ENCODE measurements at places on chromosomes 1 and 21.

- DNase-seq, result no peak
Measured at GRCh38 chr1:12386130-12386529, 156.3 kb downstream of the VPS13D start.

DNA sequence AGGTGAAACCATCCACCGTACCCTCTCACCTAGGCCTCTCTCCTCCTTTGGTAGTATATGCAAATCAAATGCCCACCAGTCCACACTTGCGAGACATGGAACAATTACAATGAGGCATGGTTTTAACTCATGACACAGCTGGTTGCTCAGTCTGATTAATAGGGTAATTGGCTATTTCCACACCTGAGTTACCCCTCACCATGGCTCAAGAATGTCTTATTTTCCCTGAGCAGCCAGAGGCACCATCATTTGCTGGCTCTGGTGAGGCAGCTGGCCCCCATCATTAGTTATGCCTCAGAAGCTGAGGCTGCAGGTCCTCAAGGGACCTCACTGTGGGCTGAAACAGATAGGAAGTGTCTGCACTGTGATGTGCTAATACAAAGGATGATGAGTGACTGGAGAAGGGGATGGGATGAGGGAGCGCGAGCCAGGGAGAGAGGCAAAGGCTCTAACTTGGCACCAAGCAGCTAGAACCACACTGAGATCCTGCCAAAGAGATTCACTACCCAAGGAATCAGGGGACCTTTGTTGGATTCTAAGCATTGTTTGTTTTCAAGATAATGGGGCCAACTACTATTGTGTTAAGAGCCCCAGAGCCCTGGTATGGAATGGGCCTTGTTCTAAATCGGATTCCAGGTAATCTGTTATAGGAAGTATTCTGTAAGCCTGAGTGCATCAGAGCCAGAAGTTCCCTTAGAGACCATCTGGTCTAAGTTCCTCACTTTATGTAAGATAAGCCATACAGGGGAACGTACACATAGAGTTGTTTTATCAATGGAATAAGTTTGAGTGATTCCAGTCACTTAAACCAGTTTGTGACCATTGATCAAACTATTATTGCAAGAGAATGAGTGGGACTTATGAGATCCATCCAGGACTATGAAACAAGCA, 80.0 kb upstream of the CNTN2 start:
- DNase-seq, result no peak

GRCh38 chr21:25191141-25191540, 416.1 kb downstream of the MRPL39 start:
- no peak for DNase-seq

DNA sequence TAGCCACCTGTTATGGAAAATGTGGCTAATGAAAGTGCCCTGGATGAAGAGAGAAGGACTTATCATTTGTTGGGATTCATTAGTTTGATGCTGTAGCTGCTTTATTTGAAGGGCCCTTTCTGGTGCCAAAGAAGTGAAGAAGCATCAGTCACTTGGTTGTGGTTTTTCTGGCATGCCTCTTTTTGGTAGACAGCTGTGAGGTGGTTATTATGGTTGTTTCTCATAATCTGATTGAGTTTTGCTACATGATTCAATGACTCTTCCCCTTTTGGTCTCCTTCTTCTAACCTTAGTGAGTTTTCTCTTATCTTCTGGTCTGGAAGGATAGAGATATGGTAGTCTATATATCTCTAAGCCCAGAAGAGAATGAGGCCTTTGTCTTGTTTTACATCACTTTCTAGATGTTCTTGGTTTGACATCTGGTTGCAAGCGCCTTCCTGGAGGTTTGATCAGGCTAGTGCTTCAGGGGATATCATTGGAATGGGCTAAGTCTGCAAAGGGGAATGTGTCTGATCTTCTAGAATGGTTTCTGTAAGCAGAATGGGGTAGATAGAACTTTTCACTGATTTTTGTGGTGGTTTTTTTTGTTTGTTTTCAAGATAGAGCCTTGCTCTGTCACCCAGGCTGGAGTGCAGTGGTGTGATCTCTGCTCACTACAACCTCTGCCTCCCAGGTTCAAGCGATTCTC, 26.0 kb downstream of the ARID1A start:
- no peak for DNase-seq

GRCh38 chr1:182110635-182111034, 49.1 kb upstream of the ZNF648 start:
- DNase-seq, result no peak

GRCh38 chr1:47895279-47896125, 101.7 kb downstream of the TRABD2B start:
- no peak for DNase-seq

- peak; percentile 23 for DNase-seq
Measured at GRCh38 chr21:45504021-45504515, 38.2 kb downstream of the SLC19A1 start.

GRCh38 chr21:37475186-37475868, 108.8 kb downstream of the DYRK1A start:
- DNase-seq, result no peak

DNA sequence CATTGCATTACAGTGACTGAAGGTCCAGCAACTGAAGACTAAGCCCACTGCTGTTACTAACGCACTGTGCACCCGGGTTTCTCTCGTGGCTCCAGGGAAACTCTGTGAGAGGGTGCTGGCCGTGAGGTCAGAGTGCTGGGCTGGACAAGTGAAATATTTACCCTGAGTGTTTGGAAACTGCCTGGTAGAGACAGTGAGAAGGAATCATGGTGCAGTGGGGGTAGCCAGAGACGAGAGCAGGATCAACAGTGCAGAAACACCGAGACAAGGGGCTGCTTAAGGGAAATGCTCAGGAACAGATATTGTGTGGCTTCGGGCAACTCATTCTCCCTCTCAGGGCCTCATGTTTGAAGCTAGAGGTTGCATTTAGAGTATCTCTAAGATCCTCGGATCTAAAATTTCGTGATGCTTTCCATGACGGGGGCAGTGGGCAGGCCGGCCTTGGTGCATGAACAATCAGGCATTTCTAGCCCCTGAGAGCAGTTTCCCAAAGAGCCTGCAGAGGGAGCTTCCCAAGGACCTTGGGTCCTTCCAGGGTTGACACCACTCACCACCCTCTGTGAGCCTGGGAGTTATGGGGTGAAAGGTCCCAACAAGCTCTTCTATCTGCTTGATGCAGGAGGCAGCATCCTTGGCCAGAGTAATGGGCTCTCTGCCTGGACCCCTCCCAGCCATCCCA, 9.7 kb downstream of the CD2 start:
- DNase-seq, result no peak

- DNase-seq, result no peak
Measured at GRCh38 chr1:103125219-103125618, 16.9 kb upstream of the COL11A1 start.

DNA sequence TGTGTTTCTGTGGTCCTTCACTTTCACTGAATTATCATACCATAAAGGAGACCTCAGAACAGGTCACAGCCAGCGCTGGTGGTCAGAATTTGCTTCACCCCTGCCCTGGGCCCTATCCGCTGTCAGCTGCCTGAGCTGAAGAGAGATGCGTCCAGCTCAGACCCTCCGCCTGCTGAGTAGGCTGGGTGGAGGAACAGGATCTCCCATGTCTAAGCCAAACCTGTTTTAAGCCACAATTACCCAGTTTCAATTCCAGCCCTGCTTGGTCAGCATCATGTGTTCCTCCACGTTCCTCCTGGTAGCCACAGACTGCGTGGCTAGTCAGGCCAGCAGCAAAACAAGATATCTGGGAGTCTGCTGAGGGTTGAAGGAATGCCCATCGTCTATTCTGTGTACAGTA, 13.5 kb upstream of the BGLAP start:
- DNase-seq, result no peak

- no peak for DNase-seq
Measured at GRCh38 chr1:60185684-60186083, 112.1 kb upstream of the C1orf87 start.

GRCh38 chr21:43991447-43991991, 20.6 kb upstream of the TRAPPC10 start:
- DNase-seq, result peak; percentile 46

DNA sequence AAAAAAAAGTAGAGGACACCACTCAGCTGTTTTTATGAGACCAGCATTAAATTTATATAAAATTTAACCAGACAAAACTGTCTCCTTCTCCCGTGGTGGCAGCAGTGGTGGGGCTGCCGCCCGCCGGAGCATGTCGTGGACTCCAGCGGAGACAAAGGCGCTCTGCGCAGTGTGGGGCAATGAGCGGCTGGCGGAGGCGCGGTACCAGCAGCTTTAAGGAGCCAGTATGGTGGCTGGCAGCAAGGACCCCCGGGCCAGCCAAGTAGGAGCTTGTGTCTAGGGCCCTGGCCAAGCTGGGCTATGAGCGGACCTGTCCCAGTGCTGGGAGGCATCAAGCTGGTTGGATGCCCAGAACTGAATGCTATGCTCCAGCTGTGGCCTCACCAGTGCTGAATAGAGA, 2102.9 kb downstream of the NCAM2 start:
- no peak for DNase-seq

DNA sequence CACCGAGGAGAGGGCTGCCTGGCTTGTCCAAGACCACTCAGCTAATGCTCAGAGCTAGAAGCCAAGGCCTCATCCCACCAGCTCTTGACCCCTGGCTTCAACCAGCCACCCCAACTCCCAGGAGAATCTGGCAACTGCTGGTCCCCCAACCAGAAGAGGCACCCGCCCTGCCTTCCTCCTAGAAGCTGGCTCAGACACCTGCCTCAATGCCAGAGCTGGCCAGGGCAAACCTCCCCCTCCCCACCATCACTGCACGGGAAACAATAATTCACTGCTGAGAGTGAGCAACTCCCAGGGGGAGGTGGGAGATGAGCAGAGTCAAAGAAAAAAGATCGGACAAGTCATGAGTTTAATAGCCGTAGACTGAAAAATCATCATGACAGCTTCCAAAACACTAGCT, 3.3 kb downstream of the CHD5 start:
- no peak for DNase-seq

DNA sequence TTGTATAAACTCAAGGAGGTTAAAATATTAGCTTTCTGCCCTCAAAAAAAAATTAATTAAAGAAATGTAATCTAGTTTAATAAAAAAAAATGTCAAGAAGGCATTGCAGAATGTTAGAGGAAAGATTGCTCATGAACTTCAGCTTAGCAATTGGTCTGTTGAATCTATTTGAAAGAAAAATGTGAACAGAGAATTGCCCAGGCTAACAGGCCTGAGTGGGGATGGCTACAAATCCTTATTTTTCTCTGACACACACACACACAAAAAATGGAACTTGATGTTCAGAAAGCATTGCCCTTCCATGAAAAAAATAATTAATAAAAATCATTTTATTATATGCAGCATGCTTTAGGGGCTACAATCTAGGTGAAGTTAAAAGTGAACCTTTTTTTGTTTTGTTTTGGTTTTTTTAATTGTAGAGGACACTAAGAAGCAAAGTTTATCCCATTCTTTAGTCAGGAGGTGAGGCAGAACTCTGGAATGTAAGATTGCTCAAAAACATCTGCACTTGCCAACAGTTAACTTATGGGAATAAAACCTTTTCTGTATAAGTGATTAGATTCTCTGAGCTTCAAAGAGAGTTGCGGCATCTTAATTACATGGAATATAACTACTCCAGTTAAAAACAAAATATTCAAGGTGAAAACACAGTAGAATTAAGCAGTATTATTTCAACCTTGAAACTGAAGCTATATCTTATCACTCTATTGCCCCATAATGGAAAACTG, 658.5 kb upstream of the ADGRL2 start:
- DNase-seq, result no peak

GRCh38 chr1:43293896-43294760, 6.7 kb upstream of the TIE1 start:
- no peak for DNase-seq

DNA sequence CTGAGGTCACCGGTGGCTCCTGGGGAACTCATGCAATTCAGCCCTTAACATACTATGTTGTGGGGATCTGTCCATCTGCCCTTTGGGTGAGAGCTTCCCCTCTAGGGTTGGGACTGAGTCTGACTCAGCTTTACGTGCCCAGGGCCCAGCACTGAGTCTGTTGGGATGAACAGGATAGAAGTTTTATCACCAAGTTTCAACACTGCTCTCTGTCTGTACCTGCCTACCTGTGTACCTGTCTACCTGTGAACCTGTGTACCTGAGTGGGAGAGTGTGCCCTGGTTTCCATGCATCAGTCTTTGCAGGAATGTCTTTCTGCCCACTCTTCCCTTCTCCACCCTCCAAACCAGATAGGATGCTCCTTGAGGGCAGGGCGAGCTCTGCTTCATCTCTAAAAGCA, 90.6 kb upstream of the POU3F1 start:
- DNase-seq, result no peak

DNA sequence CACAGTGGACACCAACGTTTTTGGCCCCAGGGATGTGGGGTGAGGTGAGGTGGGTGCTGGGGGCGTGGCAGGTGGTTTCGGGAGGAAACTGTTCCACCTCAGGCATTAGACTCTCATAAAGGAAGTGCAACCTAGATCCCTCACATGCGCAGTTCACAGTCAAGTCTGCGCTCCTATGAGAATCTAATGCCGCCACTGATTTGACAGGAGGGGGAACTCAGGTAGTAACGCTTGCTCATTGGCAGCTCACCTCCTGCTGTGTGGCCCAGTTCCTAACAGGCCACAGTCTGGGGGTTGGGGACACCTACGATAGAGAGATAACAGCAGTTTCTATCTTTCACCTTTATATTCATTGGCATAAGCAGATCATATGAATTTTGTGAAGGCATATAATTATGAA, 347.1 kb downstream of the VAV3 start:
- DNase-seq, result no peak

GRCh38 chr1:193125369-193125768, 3.5 kb downstream of the CDC73 start:
- no peak for DNase-seq

DNA sequence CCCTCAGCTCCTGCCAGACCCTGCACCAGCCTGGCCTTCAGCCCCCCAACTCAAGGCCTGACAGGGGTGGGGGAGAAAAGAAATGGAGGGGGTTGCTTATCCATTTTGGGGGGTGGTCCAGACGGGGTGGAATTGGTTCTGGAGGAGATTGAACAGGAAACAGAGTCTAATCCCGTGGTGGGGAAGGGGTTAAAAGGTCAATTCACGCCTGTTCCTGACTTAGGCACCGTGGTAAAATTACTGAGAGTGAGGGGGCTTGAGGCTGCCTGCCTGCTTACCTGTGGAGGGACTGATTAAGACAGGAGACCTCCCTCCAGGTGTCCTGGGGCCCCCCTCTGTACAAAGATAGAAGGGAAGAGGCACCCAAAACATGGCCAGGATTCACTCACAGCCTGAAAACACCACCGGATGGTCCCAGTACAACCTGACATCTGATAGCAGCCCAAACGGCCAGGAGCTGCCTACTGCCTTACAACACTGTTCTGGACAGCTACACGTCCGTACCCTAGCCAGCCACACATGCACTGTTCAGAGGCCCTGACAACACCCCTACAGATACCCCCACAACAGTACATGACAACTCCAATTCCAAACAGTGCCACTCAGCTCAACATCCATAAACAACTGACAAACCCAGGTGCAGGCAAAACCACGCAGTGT, 31.8 kb downstream of the AHDC1 start:
- DNase-seq, result peak; percentile 43
